ENCODE measurements at places on chromosomes 5 and 9.

DNA sequence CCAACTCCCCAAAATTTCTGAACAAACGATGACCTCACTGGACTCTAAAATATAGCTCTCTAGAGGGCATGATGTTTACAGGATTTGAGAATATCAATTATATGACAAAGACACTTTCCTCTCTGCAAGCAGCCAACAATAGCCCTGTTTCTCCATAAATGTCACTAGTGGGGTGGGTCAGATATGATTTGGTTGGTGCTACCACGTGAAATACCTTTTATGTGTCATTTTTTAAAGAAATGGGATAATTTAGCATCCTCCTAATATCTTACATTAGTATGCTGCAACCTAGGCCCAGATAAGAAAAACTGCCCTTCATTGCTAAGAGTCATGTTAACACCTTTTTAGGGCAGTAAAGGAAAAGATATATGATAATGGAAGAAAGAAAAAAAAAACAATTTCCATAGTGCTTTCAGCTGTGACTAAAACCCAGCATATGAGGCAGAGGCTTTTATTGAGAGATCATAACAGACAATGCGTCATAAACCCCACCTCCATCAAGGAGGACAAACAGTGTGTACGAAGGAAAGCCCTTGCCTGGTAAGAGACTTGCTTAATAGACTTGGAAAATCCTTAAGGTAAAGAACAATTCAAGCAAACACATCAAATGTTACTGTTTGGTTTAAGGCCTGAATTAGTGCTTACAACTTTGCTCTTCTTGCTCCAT lies 372.4 kb upstream of the PAPPA start:
- no peak for DNase-seq

DNA sequence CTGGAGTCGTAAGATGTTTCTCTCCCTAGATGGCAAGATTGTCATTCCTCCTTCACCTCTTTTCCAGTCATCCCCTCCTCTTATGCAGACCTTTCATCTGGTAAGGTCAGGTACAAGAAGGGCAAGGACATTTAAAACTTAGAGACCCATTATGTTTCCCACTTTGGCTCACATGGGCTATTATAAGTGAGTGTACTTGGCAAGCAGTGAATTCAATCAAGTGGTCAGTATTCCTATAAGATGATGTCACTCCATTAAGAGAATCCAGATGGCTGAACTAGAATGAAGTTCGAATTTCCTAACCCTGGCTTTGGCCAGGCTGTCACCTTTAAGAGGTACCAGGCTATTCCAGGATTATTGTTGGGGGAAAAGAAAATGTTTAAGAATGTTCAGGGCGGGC lies 32.2 kb downstream of the ZNF131 start:
- no peak for DNase-seq

DNA sequence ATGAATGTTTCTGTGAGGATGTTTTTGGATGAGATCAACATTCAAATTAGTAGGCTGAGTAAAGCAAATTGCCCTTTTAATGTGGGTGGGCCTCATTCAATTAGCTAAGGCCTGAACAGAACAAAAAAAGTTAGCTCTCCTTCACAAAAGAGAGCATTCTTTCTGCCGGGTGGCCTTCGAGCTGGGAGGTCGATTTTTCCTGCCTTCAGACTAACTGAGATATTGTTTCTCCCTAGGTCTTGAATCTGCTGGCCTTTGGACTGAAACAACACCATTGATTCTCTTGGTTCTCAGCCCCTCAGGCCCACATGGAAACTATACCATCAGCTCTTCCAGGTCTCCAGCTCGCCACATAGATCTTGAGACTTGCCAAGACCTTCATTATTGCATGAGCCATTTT lies 29.1 kb upstream of the FREM1 start:
- no peak for DNase-seq

DNA sequence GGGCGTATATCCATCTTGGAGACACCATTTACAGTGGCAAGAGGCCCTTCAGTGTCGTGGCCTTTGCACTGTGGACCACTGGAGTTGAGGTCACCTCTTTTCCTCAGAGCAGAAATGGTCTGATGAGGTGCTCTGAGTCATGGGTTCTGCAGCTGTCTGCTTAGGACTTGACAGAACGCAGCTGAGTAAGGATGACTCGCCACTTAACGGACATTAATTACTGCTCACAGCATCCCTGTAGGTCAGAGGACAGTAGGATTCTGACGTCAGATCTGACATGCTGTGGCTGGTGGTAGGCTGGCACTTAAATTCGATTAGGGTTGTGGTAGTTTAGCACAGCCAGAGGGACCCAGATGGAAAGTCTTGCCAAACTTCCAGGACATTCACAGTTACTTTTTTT lies 479.4 kb downstream of the DMAC1 start:
- peak; percentile 22 for DNase-seq

DNA sequence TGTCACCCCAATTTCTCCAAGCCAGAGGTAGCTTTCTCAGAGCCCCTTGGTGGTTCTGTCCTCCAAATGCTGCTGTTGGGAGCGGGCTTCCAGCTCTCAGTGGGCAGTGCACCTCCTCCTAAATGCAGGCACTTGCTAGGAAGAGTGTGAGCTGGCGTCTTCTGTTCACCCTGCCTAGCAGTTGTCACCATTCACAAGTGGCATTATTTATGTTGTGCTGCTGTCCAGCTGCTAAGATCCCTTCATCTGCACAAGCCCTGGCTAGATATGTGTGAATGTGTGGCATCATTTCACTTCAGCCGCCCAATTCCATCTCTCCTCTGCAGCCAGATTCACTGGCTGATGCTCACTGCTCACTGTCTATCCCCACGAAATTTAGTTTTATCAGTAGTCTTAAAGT lies 43.7 kb downstream of the SLC36A1 start:
- DNase-seq, result no peak

GRCh38 chr5:62043289-62044280 lies 262.4 kb upstream of the KIF2A start:
- DNase-seq, result no peak

DNA sequence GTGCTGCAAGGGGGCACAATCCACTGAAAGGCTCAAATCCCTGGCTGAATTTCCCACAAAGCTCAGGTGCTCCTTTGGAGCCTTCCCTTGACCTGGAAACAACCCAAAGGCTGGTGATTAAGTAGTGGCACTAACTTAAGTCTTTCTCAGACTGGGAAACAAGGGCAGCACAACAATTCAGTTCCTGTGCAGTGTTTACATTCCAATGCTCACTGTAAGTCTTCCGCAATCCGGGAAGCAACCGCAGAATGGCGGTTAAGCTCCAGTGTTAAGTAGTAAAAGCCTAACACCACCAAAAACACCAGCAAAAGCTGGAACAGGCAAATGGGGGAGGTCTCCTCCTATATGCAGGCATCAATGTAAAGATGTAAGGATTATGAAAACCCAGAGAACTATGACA lies 117.2 kb downstream of the TRPM3 start:
- DNase-seq, result no peak

DNA sequence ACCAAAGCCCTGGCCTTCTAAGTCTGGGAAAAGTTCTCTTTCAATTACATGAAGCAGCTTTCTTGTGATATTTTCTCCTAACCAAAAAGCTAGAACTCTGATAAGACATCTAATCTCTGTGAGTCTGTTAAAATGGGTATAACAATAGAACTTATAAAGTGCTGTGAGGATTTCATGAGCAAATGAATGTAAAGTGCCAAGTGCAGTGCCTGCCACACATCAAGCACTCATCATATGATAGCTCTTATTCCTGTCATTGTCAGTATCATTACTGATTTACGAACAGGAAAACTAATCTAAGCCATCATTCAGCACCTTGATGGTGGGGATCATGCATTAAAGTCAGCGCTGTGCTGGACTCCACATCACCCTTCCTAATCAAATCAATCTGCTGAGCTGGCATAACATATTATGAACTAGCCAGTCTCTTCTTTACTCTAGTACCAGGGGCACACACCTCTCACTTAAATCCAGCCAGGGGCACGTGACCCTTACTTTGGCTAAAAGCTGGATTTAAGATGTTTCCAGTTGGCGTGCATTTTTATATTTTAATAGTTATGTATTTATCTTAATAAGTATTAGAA lies 37.3 kb downstream of the YIPF5 start:
- no peak for DNase-seq

GRCh38 chr5:43627028-43627427 lies 24.0 kb downstream of the NNT start:
- DNase-seq, result no peak

DNA sequence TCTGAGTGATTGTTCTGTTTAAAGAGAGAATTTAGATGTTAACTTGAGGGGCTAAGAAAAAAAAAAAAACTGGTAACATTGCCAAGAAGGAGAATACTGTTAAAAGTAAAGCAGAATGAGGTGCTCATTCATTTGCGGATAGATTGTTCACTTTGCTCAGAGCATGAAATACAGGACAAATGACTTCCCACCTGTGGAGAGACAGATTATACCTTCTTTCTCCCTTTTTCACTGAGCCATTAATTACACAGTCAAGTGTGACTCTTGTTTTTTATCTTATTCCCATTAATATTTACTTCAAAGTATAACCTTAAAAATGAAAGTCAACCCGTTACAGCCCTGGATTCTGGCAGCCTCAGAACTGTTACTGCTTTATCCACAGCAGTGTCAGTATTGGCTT lies 264.5 kb downstream of the TAF11L14 start:
- no peak for DNase-seq

DNA sequence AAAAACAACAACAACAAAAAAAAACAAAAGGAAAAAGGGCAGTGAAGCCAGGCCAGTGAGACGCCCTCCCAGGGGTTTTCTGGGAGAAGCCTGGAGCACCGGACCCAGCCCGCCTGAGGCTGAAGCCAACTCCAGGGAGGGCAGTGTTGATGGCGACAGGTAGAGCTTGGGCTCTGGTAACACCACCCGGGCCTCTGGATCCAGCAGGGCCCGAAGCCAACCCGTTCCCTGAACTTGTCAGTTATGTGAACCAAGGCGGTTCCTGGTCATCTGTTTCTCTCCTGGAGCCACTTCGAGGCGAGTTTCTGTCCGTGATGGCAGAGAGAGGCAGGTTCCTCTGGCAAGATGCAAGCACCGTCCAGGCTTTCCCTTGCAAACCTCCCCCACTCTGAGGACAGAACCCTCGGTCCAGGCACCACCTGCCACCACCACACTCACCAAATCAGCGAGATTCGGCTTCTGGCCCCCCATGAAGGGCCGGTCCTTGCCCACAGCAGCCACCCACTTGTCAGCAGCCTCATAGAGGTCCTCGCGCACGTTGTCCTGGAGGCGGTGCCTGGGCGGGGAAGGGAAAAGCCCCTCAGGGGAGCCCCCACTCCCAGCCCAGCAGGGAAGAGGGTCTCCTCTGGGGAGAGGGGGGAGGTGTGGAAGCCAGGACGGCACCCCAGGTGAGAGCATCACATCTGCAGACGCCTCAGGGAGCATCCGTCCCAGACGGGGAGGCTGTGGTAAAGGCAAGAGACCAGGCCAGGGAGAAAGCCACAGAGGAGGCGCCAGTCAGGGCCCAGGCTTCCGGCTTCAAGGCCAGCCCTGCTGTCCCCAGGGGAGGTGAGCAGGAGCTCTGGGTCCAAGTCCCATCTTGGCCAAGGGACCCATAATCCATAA lies 5.4 kb downstream of the PTGES2 start:
- no peak for DNase-seq

GRCh38 chr5:84181093-84181492 lies 203.6 kb downstream of the EDIL3 start:
- DNase-seq, result no peak

DNA sequence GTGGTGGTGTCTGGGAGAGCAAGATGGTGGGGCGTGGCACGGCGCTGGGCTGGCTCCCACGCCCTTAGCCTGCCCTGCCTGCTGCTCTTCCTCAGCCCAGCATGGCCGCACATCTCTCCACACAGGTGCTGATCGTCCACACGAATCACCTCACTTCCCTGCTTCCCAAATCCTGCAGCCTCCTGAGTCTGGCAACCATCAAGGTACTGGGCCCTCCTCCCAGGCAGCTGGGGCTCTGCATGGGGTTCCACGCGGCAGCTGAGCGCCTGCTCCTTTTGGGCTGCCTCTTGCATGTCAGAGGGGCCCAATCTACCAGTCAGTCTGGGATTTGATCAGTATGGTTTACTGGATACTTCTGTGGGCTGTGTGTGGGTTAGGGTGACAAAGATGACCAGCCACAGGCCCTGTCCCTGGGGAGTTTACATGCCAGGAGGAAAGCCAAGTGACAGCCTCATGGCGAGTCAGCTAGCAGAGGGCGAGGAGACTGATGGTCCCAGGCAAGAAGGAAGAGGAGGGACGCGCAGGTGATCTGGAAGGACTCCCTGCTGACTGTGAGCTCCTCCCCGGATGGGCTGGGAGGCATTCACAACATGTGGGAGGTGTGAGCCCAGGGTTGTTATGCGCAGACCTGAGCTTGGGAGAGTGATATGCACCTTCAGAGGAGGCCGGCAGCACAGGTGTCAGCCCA lies 6.0 kb downstream of the LRSAM1 start:
- DNase-seq, result no peak

DNA sequence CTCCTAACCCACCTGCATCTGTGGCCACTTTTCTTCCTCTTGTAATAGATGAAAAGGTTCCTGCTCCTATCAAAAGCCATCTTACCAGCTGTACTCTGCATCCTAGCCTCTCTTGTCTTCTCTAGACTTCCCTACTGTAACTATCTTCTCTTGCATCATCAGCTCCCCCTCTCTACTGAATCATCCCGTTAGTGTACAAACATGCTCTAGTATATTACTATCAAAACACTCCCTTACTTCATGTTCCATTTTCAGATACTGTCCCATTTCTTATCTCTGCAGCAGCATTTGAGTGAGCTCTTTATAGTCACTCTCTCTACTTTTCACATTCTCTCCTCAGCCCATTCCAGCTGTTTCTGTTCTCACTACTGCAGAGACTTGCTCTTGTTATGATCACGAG lies 2.8 kb downstream of the SRA1 start:
- DNase-seq, result no peak

DNA sequence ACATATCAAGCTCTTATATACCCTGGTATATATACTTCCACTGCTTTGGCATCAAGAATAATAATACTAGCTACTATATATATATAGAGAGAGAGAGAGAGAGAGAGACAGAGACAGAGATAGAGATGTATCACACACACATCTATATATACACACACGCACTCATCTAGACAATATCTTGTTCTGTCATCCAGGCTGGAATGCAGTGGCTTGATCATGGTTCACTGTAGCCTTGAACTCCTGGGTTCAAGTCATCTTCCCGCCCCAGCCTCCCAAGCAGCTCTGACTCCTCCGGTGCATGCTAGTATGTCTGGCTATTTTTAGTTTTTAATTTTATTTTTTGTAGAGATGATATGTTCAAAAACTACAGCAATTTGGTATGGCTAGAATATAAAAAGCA lies 22.5 kb downstream of the ANKHD1 start:
- no peak for DNase-seq

DNA sequence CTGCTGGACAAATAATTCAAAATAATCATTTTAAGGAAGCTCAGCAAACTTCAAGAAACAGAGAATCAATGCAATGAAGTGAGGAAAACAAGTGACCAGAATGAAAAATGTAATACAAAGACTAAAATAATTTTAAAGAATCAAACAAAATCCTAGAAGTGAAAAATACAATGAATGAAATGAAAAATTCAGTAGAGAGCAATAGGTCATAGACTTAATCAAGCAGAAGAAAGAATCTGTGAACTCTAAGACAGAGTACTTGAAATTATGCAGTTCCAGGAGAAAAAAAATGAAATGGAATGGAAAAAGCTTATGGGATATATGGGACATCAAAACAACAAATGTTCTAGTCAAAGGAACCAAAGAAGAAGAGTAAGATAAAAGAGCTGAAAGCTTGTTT lies 11.8 kb upstream of the ZDHHC21 start:
- no peak for DNase-seq

GRCh38 chr9:36138496-36138895 lies 2.0 kb downstream of the GLIPR2 start:
- no peak for DNase-seq

GRCh38 chr9:75869236-75869635 lies 21.2 kb upstream of the PCSK5 start:
- no peak for DNase-seq

GRCh38 chr5:135739383-135739981 lies 95.0 kb upstream of the SLC25A48 start:
- no peak for DNase-seq

All from brain pericyte (primary cell).